ENCODE measurements at places on chromosomes 2 and 18.

DNA sequence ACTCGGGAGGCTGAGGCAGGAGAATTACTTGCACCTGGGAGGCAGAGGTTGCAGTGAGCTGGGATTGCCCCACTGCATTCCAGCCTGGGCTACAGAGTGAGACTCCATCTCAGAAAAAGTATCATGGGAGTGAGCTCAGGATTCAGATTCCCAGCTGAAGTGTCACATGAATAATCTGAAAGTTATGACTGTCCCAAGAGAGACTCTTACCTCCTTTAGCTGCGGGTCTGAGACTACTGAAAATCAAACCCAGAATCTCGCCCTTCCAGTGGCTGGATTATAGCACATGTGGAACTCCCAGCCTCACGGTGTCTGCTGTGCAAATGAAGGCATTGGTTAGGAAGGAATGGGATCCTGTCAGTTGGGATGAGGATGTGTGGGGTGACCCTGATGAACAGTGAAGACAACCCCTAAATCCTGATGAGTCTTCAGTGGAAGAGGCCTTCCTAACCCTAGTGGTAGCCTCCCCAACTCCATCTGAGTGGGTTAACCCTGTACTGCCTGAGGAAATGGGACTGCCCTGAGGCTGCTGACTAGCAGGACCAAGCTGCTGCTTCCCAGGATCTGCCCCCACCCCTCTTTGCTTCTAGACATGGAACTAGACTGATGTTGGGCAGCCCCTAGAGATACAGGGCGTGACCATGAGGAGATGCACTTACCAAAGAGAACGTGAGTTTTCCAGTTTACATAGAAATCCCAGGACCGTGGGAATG is 16.5 kb downstream of the BOK start:
- DNase-seq: no peak

GRCh38 chr2:122539920-122540319 is 784.5 kb downstream of the TSN start:
- DNase-seq: no peak

GRCh38 chr2:47221039-47221438 is 65.9 kb upstream of the STPG4 start:
- DNase-seq: no peak

- DNase-seq: no peak
These were observed 28.5 kb upstream of the NAPG start for GRCh38 chr18:10497206-10497749.

- DNase-seq: no peak
These were observed 31.2 kb downstream of the GULP1 start for GRCh38 chr2:188322569-188323551.

DNA sequence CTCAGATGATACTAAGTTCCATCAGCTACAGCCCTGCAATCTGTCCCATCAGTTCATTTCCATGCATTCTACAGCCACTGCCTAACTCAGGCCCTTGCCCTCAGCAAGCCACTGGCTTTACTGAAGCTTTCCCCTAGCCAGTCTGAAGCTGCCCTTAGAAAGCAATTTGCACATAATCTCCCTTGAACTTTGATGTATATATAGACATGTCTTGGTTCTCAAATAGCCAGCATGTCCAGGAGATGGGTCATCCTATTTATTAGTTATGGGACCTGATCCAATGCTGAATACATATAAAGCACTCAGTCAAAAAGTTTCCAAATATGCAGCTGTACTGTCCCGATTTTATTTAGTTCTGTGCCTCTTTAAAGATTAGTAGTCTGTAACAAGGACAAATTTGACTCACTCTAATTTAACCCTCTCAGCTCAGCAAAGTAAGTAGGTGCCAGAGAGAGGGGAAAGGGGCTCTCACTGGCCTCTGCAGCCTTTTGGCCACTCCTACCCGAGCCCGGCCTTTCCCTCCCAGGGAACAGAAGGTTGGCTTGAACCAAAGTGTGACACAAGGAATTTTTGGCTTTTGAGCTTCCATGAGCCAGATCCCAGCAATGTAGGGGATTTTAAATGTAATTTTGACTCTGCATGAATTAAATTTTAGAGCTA is 70.7 kb downstream of the CCDC93 start:
- no peak for DNase-seq

DNA sequence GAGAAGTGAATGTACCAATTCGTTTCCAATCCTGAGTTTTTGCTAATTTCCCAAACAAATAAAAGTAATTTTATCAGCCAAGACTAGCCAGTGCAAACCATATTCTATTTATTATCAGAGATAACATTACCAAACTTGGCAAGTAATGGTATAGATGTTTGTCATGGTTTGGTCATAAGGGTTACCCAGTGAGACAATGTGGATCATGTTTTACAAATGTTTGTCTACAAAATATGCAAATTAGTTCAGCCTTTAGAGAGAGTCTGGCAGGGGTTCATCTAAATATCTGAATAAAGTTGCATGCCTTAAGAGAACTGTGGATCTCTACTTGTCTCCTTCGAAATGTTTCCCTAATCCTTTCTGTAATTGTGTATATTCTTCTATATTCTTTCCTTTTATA is 152.2 kb downstream of the KCNH7 start:
- DNase-seq: no peak

DNA sequence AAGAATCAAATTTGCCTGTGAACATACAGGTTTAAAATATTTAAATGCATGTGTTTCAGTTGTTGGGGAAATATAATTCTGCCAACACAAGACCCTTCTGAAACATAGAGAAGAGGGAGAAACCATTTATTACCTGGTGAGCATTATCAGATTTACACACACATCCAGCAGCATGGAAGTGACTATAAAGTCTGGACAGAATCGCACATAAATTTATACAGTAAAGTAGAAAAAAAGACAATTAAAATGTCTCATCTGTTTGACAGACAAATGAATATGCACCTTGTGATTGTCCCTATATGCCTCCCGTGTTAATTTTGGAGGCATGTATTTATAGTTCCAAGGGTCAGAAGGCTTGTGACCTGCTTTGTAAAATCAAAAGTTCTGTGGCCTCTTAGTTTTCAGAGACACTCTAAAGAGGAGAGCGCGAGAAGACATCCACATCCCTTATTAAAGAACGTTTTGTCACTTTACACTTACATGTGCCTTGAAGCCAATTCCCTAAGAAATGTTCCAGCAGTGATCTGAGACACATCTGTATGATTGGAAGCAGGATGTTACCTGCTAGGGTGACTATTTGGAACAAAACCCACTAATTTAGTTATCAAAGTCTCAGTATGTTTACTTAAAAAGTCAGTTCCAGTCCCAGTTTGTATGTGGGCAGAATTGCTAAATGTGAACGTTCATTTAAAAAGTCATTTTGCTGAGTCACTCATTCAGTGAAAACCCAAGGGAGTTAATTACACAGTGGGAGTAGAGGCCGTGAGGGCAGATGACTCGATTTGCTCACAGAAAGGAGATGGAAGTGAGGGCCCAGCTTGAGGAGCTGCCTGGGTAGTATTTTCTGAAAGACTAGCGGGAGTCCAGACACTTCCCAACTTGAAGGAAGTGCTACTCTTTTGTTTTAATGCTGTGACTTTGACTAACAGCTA is 527.6 kb upstream of the MEX3C start:
- DNase-seq: no peak

- DNase-seq: no peak
These were observed 428.9 kb downstream of the MBD2 start for GRCh38 chr18:53795610-53796009.

DNA sequence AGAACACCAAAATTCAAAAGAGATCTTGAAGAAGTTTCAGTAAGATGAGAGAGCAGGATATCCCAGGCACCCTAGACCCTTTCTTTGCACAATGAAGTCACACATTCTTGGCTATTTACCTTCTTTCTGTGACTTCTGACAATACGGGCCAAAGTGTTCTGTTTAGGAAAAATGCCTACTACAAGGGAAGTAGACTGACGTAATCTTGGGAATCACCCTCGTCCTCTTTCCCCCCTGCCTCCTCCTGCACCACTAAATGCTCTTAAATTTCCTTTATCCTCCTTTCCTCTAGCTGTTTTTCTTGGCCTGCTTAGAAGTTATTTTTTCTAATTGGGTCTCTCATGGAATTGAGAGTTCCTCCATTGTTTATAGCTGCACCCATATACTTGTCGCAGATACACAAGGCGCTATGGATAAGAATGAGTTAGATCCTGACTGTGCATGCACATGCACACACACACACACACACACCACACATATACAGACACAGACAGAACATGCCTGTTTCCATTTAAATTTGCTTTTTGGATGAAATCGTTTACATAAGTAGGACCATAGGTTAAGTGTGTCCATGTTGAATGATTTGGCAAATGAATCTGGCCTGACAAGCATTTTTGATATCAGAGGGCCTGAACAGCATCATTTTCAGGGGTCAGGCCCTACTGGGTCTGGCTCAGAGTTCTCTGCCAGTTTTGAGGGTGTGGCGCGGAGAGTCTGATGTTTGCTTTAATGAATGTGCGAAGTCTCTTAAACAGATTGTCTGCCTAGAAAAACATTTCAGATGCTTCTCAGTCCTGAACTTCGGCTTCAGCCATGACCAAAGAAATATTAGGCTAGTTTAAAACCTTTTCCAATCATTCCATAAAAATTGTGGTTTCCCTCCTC is 131.9 kb upstream of the NT5C1B start:
- DNase-seq: peak; percentile 20

GRCh38 chr2:44233450-44234128 is 41.7 kb upstream of the SLC3A1 start:
- DNase-seq: no peak

GRCh38 chr18:45386041-45386655 is 229.1 kb upstream of the SLC14A2 start:
- peak; percentile 74 for DNase-seq

GRCh38 chr18:56493531-56493930 is 144.9 kb downstream of the TXNL1 start:
- DNase-seq: no peak

- DNase-seq: no peak
These were observed 50.8 kb downstream of the NCK2 start for GRCh38 chr2:105795575-105795934.

DNA sequence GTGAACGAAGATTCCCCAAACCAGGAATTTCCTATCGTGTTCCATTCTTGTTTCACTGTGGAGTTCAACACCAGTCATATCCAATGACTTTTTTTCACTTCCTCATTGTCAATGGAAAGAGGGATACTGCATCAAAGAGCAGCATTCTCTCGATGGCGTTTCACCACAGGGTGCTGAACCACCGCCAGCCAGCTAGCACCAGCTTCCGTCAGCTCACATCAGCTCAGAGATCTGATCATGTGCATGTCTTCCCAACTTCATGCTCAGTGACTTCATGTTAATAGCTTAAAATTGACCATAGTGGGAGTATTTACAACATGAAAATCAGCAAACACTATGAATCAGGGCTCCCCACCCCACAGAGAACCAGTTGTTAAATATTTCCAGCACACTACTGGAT is 359.9 kb downstream of the TNS1 start:
- no peak for DNase-seq

GRCh38 chr2:53802617-53803151 is 15.8 kb downstream of the ERLEC1 start:
- peak; percentile 59 for DNase-seq

All from tongue (tissue), 3 donors.